ENCODE measurements at places on chromosomes 16 and 17.

- no peak for DNase-seq
Observed at GRCh38 chr16:14963281-14964173, 11.3 kb upstream of the PDXDC1 start.

DNA sequence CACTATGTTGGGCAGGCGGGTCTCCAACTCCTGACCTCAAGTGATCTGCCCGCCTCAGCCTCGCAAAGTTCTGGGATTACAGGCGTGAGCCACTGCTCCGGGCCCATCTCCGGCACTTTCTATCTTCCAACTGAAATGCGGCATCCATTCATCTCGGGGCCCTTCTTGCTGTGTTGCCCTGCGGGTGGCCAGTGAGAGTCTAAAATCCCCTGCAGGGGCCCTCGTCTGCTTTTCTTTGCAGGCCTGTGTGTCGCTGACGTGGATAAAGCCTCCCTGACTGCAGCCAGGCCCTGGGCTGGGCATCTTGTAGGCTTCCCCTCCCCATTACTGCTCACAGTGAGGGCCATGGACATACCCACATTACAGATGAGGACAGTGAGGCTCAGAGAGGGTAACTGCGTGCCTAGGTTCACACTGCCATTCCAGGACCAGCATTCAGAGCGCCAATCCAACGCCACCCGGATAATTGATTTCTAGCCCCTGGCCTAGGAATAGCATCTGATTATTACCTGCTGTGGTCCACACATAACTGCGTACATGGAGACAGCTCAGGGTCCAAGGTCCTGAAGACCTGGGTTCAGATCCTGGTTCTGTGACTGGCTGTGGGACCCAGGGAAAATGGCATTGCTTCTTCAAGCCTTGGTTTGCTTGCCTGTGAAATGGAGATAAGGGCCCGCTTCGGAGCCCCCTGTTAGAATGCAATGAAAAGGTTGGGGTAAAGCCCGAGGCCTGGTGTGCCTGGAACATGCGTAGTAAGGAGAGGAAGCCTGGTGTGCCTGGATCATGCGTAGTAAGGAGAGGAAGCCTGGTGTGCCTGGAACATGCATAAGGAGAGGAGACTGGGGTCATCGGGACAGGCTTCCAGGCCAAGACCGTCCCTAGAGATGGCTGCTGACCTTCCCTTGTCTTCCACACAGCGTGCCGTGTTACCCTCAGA lies 25.0 kb downstream of the CRISPLD2 start:
- DNase-seq, result no peak

- DNase-seq, result no peak
Observed at GRCh38 chr17:73297934-73298861, 13.6 kb downstream of the CDC42EP4 start.

DNA sequence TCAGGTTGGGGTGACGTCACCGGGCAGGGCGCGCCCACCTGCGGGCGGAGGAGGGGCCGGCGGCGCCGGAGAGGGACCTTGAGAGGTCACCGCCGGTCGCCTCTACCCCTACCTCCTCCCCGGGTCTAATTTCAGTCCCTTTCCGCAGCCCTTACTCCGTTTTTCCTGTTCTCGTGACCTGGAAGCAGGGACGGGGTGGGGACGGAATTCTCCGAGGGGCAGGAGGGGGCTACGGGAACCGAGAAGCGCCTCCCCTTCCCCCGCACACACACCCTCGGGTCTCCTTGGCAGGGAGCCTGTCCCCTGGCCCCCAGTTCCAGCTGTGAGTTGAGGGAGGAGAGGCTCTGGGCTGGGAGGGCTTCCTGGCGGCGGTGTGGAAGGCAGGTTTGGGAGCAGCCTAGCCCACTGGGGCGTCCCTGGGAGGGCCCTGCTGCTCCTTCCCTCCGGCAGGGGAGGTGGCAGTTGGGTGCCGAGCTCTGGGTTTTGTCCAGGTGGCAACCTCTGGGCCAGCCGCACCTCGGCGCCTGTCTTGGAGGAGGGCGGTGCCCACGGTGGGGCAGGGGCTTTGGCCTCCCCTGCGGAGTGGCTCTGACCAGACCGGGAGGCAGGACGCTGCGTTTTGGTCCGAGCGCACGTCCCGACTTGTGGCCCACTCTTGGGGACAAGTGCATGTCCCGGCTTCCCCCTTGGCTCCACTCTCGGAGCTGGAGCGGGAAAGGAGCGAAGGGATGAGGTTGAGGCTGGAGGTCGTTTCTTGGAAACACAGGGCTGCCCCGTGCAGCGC lies 773 bp downstream of the SYNGR3 start:
- DNase-seq, result no peak

Measured in left cardiac atrium (tissue), 4 donors.